Dermis blood vessel endothelial cell (primary cell): ENCODE measurements at places on chromosomes 5 and 9. TPM values are rescaled to one million over a fixed set of nuclear protein-coding genes. Genes with fewer than 3 reads are reported as not detected.

GRCh38 chr9:98159301-98159700 is 33.1 kb downstream of the CORO2A start:
- no peak for DNase-seq

DNA sequence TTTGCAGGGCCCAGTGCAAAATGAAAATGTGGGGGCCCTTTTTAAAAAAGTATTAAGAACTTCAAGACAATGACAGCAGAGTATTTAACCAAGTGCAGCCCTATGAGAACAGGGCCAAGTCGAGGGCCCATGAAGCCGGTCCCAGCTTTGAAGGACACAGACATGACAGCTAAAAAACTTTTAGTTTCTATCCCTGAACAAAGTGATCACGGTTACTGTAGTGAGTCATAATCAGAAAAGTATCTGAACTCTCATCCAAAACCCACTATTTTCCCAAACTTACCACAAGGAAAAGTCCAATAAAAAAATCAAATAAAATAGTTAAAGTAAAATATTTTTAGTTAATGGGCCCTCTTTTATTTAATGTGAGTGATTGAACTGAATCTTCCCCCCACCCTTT is 126.0 kb downstream of the MEF2C start:
- DNase-seq: no peak

GRCh38 chr5:140251527-140251973 is 51.4 kb downstream of the PFDN1 start:
- peak; percentile 90 for DNase-seq

DNA sequence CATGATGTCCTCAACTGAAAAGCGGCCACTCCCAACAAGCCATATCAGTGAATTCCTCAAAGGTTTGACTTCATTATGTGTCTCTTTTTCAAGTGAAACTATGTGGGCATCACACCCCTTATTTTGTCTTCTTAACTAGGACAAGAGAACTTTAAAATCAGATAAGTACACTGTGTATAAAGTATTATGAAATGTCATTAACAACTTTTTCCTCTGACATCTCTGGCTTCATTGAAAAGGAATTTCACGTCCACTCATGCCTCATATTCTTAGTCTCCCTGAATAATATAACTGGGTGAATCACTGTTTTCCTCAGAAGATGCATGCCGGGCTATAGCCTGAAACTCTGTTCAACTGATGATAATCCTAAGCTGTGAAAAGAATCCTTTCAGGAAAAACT is 415.8 kb downstream of the ACTL7B start:
- peak; percentile 9 for DNase-seq

- DNase-seq: no peak
Observed at GRCh38 chr5:61293873-61294272, 38.2 kb upstream of the ZSWIM6 start.

DNA sequence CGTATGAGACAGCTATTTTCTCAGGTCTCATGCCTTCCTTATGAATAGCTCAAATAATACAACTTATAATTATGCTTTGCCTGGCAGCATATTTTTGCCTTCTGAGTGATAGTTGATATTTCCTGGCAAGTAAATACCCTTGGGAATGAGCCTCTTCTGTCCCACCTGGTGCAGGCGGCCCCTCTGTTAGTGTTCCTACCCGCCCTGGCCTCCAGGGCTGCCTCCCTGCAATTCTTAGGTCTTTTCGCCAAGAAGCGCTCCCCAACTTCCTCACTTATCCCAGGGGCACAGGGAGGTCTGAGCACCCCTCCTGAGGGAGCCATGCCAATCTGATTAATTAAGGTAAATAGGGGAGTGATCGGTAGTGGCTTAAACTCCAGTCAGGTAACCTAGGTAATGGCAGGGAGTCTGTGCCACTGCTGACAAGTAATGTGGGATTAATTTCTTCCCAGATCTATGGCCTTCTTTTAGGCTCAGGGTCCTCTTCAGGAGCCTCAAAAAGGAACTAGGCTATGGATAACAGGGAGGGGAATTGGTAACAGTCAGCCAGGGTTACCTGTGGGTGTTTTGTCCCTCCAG is 81.5 kb downstream of the GALNT10 start:
- DNase-seq: no peak

- DNase-seq: no peak
Observed at GRCh38 chr9:36731068-36731956, 158.6 kb downstream of the MELK start.

GRCh38 chr5:2093859-2094615 is 211.3 kb upstream of the IRX4 start:
- DNase-seq: peak; percentile 67

DNA sequence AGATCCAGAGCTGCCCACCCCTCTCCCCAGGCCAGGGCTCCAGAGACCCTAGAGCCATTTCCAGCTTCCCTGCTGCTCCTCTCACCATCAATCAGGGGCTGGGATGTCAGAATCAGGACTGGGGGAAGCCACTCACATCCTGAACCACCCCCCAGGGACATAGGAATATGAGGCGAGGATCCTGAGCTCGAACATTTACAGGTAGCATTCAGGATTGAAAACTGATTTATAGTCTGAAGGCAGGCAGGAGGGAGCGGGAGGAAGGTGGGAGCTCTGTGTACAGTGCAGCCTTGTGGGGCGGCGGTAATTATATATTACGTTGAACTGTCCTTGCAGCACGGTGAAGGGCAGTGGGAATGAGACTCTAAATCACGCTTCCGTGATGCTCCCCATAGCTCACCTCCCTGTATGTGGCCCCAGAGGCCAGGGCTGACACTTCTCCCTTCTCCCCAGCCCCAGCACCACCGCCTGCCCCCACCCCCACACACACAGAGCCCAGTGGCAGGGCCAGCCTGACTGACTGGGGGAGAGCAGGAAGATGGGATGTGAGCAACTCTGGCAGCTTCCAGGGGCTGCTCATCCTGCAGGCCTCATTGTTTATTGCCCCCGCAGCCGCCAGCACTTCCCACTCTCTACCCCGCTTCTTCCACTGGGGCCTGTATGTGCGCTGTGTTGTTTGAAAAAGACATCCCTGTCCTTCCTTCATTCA is 76.0 kb upstream of the HSPA9 start:
- DNase-seq: no peak

GRCh38 chr5:169229342-169229892 is 71.5 kb downstream of the SLIT3 start:
- no peak for DNase-seq

GRCh38 chr5:36743891-36744772 is 132.4 kb upstream of the NIPBL start:
- peak; percentile 63 for DNase-seq

DNA sequence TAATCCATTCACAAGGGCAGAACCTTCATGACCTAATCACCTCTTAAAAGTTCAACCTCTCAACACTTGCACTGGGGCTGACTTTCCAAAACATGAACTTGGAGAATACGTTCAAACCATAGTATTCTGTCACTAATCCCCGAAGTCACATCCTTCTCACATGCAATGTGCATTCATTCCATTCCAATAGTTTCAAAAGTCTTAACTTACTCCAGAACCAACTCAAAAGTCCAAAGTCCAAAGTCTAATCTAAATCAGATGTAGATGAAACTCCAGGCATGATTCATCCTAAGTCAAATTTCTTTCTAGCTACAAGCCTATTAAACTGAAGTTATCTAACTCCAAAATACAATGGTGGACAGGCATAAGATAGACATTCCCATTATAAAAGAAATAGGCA is 21.7 kb upstream of the ADAMTSL1 start:
- no peak for DNase-seq

DNA sequence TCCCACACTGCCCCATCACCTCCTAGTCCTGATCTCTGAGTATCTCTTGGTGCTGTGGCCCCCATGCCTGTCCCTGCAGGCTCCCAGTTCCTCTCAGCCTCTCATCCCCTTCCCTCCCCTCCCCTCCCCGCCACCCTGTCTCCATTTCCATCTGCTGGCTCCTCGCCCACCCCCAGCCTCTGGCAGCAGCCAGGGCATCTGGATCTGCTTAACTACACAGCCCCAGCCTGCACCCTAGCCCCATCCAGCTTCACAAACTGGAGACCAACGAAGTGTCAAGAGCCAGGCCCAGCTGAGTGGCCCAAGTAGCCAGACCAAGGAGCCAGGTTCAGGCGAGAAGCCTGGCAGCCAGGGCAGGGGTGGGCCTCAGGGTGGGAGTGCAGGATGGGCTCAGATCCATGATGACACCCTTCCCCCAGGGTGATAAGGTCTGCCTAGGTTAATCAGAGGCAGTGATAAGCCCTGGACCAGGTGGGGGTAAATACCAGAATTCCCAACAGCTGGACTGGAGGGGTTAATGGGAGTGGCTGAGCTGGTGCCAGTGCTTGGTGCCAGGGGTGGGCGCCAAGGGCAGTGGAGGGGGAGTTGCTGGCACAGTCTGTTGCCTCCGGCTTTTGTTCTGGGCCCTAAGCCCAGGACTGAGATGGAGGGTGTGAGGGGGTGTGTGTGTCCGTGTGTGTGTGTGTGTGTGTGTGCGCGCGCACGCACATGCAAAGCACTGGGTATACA is 2.5 kb downstream of the IL11RA start:
- peak; percentile 17 for DNase-seq

- DNase-seq: no peak
Observed at GRCh38 chr5:90902651-90903386, 344.2 kb downstream of the ADGRV1 start.

DNA sequence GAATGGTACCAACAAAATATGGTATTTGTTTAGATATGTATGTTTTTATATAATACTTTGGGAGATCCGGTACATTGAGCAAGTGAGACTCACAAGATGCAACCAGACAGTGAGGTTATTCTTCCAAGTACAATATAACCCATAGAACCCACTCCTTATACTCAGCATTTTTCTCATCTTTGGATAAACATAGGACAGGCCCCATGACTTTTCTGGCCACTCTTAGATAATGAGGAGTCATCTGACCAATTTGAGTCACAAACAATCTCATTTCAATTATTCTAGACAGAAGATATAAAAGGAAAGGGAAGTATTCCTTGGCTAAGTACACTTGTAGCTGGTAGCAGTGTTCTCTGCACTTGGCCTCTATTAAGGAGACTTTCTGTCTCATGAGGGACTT is 150.2 kb downstream of the SGCD start:
- no peak for DNase-seq

DNA sequence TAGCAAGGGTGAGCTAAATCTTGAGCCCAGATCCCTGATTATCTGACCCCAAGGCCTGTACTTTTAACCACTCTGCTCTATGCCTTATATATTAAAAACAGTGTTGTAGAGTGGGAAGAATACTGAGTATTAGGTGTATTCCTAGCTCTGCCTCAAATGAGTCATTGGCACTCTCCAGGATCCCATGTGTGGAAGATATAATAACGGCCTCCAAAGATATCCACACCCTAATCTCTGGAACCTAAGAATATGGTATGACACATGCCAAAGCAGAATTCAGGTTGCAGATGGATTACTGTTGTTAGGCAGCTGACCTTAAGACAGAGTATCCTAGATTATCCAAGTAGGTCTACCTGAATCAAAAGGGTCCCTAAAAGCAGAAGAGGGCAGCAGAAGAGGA is 110.8 kb downstream of the ADRB2 start:
- DNase-seq: no peak

DNA sequence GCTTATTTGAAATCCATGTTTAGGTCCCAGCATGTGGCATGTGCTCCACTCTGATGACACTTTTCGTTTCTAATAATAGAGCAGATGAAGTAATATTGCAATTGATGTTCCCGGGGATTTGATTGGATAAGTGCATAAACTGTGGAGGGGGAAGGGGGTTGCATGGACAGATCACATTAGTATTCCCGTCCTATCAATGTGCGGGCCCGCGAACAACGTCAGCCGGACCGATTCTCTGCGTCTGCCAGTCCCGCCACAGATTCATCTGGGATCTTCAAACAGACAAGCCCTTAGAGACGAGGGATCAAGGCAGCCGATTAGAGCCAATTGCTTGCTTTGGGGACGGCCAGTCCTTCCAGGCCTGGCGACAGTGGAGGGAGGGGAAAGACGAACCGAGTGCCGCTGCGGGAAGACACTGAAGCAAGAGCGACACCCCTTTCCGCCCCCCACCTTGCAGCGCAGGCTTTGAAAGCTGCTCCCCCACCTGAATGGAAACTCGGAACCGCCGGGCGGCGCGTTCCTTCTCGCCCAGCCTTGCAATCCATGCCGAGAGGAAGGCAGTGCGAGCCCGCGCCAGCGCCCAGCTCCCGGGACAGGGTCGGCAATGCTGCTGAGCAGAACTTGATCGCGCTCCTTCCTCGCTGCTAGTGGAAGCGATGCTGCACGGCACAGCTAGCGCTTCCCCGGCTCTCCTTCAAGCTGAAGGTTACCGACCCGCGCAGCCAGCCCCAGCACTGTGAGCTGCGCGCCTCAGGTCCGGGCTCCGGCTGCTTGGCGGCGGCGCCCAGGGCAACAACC is at the start of gene RGS7BP:
Gene RGS7BP, plus strand, starts transcription at position 247 of the 798 bp plus-strand sequence. CDS start 610 bp downstream, outside the sequence.
- DNase-seq: peak; percentile 55

- peak; percentile 82 for DNase-seq
Observed at GRCh38 chr5:171336521-171337209, 27.6 kb downstream of the TLX3 start.

GRCh38 chr5:115767424-115767823 is 49.0 kb downstream of the CDO1 start:
- DNase-seq: no peak

Gene NIPSNAP3A
- total RNA-seq: 44.0 and 52.1 TPM in 2 replicates

Gene ICE1
- total RNA-seq: 33.0 and 37.6 TPM in 2 replicates

Gene WNT8A
- not detected in 2 replicates for total RNA-seq

Gene PCDHA13
- total RNA-seq: under 0.01 TPM in 1 of 2 replicates, not detected in the other

Gene GABRA6
- not detected in 2 replicates for total RNA-seq

Gene FCN2
- total RNA-seq: not detected in 2 replicates
